ENCODE measurements at places on chromosomes 2 and 18.

GRCh38 chr2:157899125-157899839 lies 23.2 kb upstream of the ACVR1 start:
- no peak for DNase-seq

DNA sequence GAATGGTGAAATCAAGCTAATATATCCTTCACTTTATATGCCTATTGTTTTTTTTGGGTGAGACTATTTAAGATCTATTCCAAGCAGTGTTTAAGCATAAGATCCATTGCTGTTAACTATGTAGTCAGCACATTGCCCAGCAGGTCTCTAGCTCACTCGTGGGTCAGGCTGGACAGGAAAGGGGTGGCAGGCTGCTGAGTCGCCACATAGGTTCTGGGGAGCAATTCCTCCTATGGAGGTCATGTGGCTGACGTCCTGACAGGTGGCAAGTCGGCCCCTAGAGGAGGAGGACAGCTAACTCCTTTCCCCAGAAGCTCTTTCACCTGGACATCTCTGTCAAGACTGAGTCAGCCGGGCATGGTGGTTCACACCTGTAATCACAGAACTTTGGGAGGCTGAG lies 13.9 kb upstream of the RAB31 start:
- DNase-seq = no peak

- peak; percentile 85 for DNase-seq
These were observed 774 bp upstream of the FZD7 start for GRCh38 chr2:202032846-202033316.

DNA sequence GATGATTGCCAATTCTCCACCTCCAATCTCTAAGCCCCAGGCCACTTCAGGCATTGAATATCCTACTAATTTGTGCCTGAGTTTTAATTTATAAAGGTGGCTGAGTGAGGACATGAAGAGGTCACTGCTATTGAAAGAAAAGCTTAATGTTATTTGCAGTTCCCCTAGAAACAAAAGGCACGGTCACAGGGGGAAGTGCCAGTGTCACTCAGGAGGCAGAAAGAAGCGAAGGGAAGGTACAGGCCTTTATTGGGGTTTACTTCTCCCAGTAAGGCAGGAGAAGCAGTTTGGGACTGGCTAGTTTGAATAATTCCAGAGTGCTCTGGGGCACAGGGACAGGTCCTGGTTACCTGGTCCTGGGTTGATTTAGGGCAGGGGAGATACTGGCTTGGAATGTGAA lies 1.7 kb upstream of the ABHD1 start:
- DNase-seq = no peak

- no peak for DNase-seq
These were observed 18.3 kb downstream of the SGPP2 start for GRCh38 chr2:222442665-222443064.

- DNase-seq = no peak
These were observed 178.1 kb downstream of the TWIST2 start for GRCh38 chr2:239025951-239026461.

DNA sequence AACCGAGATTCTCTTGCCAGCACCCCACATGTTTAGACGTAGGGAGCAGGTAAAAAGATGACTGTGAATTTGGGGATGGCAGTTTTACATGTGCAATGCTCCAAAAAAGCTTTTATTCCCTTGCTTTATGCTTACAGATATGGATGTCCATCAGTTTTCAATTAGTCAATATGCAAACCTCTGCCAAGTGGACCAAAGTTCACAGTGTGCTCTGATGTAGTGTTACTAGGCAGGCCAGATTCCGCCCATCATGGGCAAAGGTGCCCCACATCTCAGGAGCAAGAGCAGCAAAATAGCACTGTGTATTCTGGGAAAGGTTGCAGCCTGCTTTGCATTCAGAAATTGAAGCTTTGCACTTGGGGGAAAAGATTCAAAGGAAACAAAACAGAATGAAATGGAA lies 329.7 kb upstream of the ZEB2 start:
- no peak for DNase-seq

GRCh38 chr2:231228223-231228622 lies 29.8 kb downstream of the ARMC9 start:
- peak; percentile 52 for DNase-seq

- DNase-seq = no peak
These were observed 49.1 kb downstream of the GREB1L start for GRCh38 chr18:21291106-21291505.

DNA sequence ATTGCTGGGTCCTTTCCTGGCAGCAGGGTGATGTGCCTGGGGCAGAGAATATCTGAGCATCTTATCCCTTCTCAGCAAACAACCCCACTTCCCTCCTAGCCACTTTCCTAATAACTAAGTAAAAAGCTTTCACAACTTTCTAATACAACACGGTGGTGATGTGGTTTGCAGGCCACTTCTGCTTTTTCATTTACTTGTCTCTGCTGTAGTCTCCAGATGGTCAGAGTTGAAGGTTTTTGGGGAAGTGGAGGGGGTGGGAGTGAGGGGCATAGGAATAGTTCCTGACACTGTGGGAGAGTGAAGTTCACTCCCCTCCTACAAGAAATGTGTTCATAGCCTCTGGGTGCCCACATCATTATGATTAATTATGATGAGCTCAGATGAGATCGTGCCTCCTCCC lies 11.6 kb downstream of the OXER1 start:
- DNase-seq = no peak

- no peak for DNase-seq
These were observed 200.3 kb downstream of the PRKCE start for GRCh38 chr2:45851576-45852304.

GRCh38 chr2:147006736-147007141 lies 838.1 kb upstream of the ACVR2A start:
- DNase-seq = no peak
